Fibroblast of skin of left biceps (primary cell): ENCODE measurements at places on chromosomes 11 and 22.

DNA sequence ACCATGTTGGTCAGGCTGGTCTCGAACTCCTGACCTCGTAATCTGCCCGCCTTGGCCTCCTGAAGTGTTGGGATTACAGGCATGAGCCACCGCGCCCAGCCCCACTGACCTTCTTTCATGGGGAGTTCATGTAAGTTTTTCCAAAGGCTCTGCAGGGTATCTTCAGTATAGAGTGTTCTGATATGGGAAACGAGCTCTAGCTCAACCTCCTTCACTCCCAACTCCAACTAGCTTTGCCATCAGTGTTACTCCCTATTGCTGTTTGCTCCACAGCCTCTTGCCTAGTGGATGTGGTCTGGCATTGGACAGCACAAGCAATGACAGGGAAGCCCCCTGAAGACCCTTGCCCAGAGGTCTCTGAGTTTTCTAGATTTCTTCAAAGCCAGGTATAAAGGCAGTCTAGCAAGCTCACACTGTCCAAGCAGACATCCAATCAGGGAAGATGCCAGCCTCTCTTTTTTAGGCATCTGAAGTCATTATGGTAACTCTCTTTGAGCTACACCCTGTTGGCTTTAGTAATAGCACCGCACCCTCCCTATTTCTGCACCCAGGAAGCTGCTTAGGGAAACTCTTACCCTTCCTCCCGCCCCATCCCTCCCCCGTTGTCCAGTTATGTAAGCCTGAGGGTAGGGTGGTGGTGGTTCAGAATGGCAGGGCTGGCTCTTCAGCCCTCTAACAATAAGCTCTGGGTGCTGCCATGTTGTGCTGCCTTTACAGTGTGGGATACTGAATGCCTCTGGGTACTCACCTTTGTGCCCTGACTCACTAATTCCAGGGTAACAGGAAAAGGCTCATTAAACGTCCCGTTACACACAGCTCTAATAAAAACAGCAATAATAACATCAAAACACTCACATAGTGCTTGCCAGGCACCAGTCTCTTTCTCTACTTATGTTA is 41.4 kb upstream of the CLDN5 start:
- DNase-seq = no peak

DNA sequence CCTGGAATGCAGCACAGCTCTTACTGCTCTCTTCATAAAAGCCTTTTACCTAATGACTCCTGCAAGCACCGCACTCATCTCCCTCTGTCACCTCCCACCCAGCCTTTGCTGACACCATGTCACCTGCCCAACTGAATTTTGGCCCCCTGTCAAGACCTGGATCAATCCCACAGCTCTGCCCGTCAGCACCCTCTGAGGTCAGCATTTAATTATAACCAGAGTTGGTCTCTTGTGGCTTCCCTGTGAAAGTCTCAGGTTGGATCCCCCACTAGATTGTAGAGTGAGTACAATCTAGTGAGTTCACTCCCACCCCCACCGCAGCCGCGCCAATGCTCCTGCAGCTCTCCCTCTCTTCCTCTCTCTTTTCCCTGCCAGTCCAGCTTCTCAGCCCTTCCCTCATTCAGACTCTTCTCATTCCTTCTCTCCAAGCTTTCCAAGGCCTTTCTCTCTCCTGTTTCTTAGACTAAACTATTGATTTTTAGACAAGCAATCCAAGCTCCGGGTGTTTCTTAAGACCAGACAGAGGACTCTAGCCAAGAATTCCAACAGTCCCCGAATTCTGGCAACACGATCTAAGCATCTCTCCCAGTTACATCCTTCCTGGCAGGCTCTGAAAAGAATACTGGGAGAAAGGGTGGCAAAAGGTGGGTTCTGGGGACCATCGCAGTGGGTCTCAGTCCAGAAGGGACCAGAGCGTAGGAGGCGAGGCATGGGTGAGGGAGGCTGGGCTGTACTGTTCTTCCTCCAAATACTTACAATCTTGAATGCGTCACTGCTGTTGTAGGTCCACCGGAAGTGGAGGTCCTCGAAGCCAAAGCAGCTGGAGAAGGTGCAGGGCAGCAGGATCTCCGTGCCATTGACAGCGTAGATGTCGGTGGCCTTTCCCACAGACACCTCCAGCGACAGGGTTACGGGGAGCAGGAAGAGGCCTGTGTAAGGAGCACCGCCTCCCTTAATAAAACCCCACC is 8.0 kb downstream of the SCN4B start:
- no peak for DNase-seq

- DNase-seq = no peak
Measured at GRCh38 chr22:25849522-25849921, 107.5 kb downstream of the MYO18B start.

- DNase-seq = no peak
Measured at GRCh38 chr22:27680636-27681035, 120.9 kb downstream of the MN1 start.

- DNase-seq = no peak
Measured at GRCh38 chr11:20477418-20478090, 90.0 kb downstream of the PRMT3 start.

DNA sequence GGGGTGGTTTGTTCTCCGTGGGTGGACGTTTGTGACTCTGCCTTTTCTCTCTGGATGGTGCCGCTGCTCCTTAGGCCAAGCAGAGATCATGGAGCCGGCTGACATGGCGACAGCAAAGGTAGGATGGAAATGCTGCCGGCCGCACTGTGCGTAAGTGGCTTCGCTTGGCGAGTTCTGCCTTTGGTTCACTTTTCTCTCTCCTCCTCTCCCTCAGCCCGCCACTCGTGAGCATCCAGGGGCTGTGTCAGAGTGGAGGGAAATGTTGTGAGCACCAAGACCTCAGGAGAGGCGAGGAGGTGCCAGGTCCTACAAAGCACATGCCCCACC is 80.5 kb downstream of the GRAMD1B start:
- DNase-seq = no peak

GRCh38 chr11:85752890-85753581 is 57.9 kb downstream of the SYTL2 start:
- no peak for DNase-seq

DNA sequence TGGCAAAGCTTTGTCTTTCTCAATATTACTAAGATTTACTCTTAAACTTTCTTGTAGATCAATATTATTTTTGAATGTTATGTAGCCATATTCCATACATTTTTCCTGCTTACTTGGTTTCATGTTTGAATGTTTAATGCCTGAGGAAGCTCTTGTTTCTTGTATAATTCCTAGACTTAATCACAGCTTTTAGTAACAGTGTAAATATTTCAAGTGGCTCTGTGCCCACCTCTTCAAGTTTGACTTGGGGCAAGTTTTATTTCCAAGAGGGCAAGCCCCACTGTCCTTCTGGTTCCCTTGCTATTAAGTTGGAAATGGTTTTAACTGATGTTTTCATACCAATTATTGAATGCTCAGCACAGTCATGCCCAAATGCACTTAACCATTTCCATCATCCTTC is 1004.1 kb downstream of the OPCML start:
- DNase-seq = no peak

DNA sequence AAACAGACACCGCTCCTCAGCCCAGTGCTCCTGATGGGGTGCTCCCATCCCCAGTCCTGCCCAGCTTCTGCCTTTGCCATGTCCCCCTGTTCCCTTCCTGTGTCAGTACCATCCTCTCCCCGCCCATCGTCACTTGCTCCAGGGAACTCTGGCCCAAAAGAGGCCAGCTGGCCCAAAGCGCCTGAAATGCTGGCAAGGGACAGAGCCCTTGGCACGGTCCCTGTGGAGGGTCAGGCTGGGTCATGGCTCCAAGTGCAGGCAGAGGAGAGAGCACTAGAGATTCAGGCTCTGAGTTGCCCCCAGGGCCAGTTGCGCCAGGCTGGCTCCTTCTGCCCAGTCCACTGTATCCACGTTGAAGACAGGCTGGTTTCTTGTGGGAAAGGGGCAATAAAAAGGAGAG is 8.4 kb upstream of the HDHD5 start:
- no peak for DNase-seq

- DNase-seq = no peak
Measured at GRCh38 chr11:45655831-45656230, 9.6 kb downstream of the CHST1 start.

DNA sequence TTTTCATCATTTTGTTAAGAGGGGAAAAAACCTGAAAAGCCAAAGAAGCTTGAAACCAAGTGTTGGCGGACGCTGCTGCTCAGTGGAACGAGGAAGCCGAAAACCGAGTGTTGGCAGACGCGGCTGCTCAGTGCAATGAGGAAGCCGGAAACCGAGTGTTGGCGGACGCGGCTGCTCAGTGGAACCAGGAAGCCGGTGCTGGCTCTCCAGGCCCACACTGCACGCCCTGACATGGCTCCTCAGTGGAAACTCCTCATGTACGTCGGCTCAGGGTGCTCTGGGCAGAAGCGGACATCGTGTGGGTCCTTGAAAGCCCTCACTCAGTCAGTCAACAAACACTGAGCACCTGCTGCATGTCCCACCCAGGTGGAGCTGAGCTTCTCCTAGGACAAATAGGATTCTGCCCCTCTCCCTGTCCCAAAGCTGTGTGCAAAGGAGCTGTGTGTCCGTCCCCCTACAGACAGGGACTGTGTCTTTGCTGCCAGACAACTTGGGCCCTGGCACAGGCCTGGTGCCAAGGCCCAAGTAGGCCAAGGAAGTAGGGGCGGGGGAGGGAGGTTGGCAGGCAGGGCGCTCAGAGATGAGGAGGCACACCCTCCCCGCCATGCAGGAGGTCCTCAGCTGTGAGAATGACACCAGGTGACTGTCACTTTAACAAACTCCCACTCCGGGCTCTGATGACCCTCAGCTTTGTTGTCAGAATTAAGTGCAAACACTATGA is 37.3 kb downstream of the PHF21B start:
- no peak for DNase-seq

GRCh38 chr11:74504100-74504691 is 10.7 kb upstream of the LIPT2 start:
- DNase-seq = no peak
